ENCODE measurements at places on chromosomes 2 and 18.

GRCh38 chr18:58225101-58225500 is 181.1 kb downstream of the NEDD4L start:
- no peak for DNase-seq

- DNase-seq = peak; percentile 11
These were observed 62.6 kb downstream of the DNMT3A start for GRCh38 chr2:25279091-25279651.

- DNase-seq = no peak
These were observed 43.9 kb upstream of the PLB1 start for GRCh38 chr2:28451793-28452533.

DNA sequence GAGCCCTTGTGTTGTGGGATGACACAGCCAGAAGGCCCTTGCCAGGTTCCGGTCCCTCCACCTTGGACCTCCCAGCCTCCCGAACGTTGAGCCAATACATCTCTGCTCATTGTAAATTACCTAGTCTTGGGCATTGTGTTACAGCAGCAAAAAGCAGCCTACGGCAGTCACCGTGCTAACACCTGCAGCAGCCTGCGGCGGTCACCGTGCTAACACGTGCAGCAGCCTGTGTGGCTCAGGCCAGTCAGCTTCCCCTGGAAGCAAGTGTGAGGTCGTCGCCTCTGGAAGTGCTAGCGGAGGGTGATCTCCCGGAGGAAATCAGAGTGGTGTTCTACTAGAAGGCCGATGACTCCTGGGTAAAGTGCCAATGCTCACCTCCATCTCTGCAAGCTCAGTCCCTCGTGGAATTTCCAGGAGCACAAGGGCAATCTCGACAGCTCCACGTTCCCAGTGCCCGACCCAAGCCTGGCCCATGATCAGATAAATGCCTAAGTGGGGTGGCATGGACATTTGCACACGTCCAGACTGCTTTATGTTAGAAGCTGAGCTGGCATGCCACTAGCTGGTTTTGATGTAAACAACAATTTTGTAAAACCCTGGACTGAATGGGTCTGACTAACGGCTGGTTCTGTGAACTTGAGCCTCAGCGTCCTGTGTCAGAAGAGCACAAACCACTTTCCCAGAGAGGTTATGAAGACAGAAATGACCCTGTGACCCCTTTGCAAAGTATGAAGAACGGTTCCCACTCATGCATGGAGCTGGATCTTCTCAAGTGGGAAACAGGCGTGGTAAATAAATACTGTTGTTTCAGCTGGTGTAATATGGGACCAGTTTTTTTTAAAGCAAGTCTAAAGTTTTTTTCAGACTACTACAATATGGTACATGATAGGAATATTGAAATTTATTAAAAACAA is 11.4 kb upstream of the CNDP1 start:
- DNase-seq = no peak

- no peak for DNase-seq
These were observed 87.0 kb upstream of the CERS6 start for GRCh38 chr2:168369031-168369430.

DNA sequence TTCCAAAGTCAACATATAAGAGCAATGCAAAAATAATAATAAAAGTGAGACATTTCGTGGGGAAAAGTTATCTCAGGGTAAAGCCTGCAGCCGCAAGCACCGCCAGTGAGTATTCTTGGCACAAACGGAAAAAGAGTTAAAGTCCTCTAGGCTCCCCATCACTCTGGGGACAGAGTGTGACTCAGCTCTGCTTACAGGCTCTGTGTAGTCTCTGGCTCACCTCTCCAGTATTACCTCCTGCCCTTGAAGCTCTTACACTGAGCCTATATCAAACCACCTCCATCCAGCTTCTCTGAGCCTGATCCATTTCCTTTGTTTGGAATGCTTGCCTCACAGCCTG is 55.5 kb downstream of the MTHFD2 start:
- no peak for DNase-seq

GRCh38 chr2:231710799-231711676 is 2.7 kb downstream of the PTMA start:
- no peak for DNase-seq

DNA sequence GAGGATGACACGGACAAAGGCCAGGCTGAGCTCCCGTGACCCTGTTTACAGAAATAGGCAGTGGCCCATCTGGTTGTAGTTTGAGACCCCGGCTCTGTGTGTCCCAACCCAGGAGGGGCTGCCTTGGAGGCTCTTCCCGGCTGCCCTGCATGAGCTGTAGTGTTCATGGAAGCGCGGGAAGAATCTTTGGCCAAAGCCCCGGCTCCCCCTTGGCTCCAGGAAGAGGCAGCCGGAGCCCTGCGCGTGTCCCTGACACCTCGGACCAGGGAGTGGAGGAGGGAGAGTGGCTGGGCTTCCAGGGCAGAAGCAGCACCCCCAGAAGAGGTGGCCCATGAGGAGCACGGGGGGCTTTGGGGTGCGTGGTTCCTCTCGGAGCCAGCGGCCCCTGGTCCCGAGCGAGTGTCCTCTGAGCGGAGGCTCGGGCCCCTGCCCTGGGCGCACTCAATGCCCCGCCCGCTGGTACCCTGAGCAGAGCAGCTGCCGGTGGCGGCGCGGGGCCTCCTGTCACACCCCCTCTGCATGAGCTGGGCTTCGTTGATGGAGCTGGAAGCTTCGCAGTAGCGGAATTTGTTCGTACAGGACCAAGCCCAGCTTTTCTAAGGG is 21.7 kb downstream of the GPR35 start:
- DNase-seq = no peak

DNA sequence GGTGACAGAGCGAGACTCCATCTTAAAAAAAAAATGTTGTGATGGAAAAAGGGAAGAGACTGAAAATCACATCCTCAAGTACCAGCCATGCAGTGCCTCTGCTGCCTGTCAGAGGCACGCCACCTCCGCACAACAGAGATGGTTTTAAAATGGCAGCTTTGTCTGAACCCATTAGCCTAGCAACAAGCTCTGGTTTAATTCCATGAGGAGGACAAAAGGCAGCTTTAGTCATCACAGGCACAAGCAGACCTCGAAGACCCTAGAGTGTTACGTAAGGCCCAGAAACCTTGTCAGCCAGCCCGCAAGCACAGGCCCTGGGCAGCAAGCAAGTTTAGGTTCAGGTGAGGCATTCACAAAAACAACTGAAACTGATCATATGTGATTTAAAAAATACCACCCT is 10.4 kb downstream of the LCT start:
- DNase-seq = no peak

- DNase-seq = no peak
These were observed 118.3 kb upstream of the THSD7B start for GRCh38 chr2:136647039-136647438.

- DNase-seq = peak; percentile 25
These were observed 971 bp downstream of the ZNF385B start for GRCh38 chr2:179860255-179861026.

GRCh38 chr2:208222351-208222750 is 32.5 kb downstream of the IDH1 start:
- no peak for DNase-seq

GRCh38 chr18:70384181-70384790 is 95.4 kb downstream of the SOCS6 start:
- DNase-seq = no peak

DNA sequence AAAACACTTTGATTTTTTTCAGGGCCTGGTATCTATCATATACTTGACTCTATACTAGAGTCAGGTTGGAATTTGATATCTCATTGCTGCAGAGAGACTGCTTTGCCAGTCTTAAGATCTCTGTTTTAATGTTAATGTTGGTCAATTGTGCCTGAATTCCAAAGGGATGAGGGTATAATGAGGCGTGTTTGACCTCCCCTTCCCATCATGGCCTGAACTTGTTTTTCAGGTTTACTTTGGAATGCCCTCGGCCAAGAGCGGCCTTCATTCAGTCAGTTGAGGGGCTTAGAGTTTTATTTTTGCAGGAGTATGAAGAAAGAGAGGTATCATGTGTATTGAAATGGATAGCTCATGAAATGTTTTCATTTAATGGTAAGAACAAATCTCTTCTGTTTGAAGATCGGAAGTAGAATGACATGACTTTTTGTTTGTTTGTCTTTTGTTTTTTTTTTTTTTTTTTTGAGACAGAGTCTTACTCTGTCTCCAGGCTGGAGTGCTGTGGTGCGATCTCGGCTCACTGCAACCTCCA is 119.0 kb downstream of the KIAA1328 start:
- DNase-seq = no peak

- no peak for DNase-seq
These were observed 1456.4 kb downstream of the SUCLG1 start for GRCh38 chr2:83002706-83003105.

DNA sequence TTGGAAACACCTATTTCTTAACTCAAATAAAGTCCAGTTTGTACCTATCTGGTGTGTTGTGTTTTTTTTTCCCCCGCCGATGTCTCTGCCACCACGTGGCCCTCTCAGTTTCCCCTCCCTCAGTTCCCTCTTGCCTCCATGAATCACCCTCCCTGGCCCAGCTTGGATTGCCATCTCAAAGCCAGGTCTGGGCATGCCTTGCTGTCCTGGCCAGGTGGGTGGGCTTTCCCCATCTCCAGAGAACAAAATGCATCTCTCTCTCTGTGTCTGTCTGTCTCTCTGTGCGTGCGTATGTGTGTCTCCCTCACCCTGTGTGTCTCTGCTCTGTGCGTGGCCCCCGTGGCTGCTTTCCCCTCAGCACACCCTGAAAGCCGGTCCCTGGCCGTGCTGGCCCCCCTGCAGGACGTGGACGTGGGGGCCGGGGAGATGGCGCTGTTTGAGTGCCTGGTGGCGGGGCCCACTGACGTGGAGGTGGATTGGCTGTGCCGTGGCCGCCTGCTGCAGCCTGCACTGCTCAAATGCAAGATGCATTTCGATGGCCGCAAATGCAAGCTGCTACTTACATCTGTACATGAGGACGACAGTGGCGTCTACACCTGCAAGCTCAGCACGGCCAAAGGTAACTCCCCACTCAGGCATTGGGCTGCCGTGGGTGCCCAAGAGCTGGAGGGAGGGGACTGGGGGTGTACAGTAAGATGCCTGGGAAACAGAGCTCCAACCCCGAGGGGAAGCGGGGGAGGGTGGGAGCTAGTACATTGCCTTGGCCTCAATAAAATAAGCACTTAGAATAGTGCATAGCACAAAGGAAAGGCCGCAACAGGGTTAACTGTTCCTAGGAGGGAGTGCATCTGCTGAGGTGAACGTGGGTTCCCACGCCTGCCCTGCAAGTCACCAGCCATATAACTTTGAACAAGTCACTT is 31.6 kb upstream of the GMPPA start:
- DNase-seq = no peak

All from cerebellar nuclear complex (tissue), 1 donor.